NCI-H1417 (cell line): ENCODE measurements at places on chromosomes 2 and 18.
A peak's percentile ranks its signal among the peaks of the same experiment; 100 is the strongest.

DNA sequence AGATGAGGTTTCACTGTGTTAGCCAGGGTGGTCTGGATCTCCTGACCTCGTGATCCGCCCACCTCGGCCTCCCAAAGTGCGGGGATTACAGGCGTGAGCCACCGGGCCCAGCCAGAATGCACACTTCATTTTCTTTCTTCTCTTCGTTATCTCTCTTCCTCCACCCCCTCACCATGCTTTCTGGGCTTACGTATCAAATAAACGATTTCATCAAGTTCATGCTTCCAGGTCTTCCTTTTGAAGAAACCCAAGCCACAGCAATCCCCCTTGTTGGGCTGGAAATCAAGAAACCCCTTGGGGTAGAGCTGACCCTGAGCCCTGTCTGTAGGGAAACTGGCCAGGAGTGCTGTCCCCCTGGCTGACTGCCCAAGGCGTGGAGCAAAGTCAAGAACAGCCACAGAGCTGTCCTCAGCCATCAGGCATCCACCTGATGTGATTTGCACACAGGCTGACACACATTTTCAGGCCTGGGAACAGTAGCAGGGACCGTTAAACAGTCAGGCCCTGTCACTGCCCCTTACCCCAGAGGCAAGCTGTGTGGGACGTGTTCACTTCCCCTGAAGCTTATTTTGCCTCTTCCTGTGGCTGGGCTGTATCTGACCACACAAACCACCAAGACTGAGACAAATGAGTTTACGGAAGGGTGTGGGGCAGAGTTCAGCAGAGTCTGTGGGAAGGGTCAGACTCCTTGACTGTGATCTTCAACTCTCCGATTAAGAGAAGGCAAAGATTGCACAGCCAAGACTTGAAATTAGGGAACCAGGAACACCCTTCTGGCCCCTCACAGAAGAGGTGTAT is 15.1 kb upstream of the NMUR1 start:
- DNase-seq: no peak

GRCh38 chr2:161571051-161571429 is 53.2 kb upstream of the SLC4A10 start:
- DNase-seq: no peak

DNA sequence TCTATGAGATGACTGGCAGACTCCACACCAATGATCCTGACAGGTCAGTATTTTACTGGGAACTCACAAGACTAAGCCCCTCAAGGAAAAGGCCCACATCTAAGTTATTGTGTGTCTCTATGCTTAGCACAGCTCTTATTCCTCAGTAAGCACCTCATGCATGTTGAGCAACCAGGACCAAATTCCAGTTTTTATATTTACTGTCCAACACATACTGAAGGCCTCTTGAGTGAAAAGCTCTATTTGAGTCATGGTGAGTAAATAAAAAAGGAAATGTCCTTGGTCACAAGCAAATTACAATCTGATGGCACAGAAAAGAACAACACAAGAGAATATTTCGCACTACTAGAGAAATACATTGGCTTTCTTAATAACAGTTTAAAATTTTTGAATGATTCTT is 87.9 kb upstream of the ETAA1 start:
- no peak for DNase-seq

DNA sequence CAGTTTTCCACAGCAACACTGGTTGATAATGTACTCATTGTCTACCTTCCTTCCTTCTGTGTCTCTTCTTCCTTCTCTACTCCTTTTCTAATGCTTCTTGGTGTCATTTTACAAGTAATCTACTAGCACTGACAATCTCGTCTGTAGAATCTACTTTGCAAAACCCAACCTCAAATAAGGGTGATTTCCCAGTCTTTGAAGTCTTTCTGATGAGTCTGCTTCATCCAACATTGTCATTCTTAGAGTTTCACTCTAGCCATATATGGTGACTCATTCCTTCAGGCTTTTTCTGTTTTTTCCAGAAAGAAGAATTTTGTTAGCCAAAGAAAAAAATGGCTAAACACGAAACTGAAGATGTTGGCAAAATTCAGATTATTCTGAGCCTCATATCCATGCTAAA is 288.7 kb downstream of the MBD2 start:
- DNase-seq: no peak

DNA sequence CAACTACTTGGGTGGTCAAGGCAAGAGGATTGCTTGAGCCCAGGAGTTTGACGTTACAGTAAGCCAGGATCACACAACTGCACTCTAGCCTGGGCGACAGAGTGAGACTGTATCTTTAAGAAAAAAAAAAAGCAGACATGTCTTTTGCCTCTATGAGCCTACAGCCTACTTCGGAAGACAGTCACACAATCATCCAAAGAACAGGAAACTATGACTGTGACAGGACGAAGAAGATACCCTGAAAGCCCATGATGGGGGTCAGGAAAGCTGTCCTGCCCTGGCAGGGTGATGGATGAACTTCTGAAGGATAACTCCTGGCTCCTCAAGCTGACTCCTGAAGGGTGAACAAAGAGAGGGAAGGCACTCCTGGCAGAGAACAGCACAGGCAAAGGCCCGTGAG is 251.7 kb upstream of the SIX2 start:
- DNase-seq: no peak

GRCh38 chr2:71223767-71224333 is 3.1 kb downstream of the PAIP2B start:
- DNase-seq: peak; percentile 82

DNA sequence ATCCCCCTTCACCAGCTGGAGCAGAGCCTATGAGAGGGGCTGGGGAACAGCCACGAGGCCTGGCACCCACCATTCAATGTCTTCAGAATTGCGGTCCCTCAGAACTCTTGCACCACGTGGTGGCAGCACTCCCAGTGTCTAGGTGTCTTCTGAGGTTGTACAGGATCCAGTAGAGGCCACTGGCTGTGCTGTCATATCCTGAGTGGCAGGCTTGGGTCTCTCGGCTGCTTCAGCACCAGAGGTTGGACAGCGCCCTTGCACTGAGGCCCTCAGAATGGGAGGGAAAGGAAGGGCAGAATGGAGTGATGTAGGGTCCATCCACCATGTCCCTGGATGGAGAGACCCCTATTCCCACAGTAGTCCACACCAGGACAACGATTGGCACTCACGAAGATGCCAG is 112.0 kb upstream of the TEKT4 start:
- DNase-seq: no peak

DNA sequence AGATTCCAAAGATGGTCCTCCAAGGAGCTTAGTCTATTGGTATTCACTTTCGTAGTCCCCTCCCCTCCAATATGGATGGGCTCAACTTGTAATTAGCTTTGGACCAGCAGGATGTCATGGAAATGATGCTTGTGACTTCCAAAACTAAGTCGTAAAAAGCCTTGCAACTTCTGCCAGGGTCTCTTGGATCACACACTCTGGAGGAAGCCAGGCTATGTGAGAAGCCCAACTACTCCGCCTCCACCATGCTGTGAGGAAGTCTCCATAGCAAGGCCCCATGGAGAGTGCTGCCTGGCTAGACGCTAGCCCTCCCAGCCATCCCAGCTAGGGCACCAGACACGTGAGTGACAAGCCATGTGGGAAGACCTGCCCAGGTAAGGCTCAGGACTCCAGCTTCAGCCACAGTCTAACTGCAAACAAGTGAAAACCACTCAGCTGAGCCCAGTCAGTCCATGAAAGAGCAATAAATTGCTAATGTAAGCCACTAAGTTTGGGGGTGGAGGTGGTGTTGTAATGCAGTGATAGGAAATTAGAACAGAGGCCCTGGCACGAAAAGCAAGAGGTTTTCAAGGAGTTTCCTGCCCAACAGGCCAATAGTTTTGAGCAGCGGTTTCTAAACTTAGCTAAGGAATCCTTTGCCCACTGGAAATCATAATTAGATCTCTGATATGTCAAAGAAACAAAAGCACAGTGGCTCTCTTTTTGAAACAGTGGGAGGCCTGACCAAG is 77.5 kb upstream of the GLI2 start:
- DNase-seq: no peak

DNA sequence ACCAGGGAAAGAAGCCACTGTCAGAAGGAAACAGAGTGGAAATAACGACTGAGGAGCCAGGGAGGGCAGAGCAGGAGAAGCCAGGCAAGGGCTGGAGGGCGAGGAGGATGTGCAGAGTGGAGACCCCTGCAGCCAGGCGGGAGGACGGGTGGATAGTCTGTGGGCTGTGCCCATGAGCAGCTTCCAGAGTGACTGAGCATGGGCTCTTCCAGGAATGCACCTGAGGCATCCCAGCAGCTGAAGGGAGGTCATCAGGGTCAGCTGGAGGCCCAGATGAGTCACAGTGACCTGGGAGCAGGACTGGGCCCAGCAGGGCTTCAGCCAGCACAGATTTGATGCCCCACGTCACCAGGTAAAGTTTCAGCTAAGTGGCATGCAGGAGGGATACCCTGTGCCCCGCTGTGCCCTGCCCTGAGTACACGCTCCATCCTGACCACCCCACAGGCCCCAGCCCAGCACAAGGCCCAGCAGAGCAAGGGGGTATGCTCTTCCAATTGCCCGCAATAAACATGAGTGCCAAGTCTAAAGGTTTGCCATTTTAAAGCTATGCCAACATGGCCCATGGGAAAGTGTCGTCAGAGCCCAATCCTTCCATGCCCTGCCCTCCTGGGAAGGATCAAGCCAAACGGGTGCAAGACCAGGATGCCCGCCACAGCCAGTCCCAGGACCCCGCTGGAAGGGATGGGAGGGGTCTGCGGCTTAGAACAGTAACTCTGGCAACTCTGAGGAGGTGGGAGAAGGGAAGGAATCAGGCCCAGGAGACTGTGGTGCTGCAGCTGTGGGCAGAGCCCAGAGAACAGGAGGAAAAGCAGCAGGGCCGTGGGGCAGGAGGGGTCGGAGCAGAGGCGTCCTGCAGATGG is 85.7 kb downstream of the SEPTIN10 start:
- DNase-seq: no peak

- DNase-seq: no peak
Observed at GRCh38 chr18:70387027-70387426, 98.2 kb downstream of the SOCS6 start.

GRCh38 chr18:68017385-68017784 is 500.9 kb upstream of the DSEL start:
- DNase-seq: no peak

- no peak for DNase-seq
Observed at GRCh38 chr2:53584986-53585385, 182.6 kb upstream of the CHAC2 start.

DNA sequence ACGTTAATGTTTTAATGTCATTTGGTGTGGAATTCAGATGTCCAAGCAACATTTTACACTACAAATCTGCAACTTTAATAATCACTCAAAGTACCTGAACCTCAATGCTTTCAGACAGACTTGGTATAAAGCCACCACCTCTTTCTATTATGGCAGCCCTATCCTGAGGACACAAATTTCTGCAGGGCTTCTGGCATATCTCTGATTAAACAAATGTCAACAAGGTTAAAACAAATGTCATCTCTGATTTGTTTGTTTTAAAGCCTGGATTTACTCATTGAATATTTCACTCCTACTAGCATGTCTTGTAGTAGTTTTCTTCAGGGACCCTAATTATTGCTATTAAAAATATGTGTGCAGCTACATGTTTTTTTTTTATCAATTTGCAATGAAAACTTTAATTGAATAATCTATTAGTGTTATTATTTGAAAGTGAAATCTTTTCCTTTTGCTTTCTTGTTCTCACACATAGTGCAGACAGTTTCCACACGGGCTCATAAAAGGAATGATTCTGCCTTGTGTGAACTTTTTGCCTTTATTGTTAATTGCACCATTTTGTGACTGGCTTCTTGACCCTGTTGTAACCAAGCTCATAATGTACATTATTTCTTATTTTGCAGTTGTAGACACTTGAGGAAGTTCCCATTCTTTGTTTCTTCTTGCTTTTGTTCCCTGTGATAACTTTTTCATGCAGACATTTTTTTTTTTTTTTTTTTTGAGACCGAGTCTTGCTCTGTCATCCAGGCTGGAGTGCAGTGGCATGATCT is 30.1 kb downstream of the IL37 start:
- no peak for DNase-seq

GRCh38 chr2:213524164-213524563 is 239.9 kb downstream of the SPAG16 start:
- no peak for DNase-seq

DNA sequence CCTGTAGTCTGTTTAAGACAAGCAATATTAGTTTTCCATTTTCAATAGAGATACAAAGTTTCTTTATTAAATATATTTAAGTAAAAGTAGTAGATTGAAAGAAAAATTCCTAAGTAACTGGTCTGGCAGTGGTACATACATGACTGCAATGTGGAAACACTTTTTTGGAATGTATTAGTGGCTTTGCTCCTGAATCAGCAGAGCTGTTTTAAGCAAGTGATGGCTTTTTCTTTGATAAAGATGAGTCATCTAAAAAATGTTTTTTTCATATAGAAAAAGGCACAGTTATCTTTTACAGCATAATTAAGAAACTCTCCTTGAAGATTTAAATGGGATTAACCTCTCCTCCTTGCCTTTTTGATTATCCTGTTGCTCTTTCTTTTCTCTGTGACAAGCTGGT is 34.9 kb downstream of the KDM3A start:
- no peak for DNase-seq

DNA sequence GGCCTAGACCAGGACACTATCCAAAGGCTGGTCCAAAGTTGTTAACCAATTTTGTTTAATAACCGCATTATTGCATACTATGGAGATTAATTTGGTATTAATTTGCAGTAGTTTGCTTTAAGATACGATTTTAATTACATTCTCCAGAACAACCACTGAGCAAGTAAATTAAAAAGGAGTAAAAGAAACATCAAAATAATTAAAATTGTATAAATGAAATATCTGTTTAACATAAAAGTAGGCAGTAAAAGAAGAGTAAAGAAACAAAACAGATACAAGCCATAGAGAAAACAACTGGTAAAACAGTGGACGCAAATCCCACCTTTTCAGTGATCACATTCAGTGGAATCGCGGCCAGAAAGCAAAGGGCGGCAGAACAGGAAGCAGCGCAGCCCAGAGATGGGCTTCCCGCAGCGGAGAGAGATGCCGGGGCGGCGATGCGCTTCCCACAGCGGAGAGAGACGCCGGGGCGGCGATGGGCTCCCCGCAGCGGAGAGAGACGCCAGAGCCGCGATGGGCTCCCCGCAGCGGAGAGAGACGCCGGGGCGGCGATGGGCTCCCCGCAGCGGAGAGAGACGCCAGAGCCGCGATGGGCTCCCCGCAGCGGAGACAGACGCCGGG is 176.8 kb downstream of the RTP5 start:
- DNase-seq: peak; percentile 24

GRCh38 chr2:75200140-75201096 is 1.1 kb upstream of the TACR1 start:
- DNase-seq: peak; percentile 86
